ENCODE measurements at places on chromosomes 3 and 15. TPM values are rescaled to one million over a fixed set of nuclear protein-coding genes. Genes with fewer than 3 reads are reported as not detected.

Gene CHRNA3
- not detected for total RNA-seq

Gene GDPGP1
- 5.9 TPM for total RNA-seq

Gene COPG1
- total RNA-seq = 271 TPM

Gene GPR171
- total RNA-seq = not detected

Gene SPPL2A
- total RNA-seq = 55.9 TPM

Gene SLC49A4
- total RNA-seq = 15.3 TPM

Gene SLC22A14
- 0.29 TPM for total RNA-seq

All from A375 (cell line).